Activated T-cell treated with anti-CD3 and anti-CD28 coated beads, Interleukin-2, amount 50 U/mL, for 24 hours (primary cell): ENCODE measurements at places on chromosomes 12 and 14.

- no peak for DNase-seq
Measured at GRCh38 chr14:59177262-59177661, 11.2 kb upstream of the DAAM1 start.

- DNase-seq = no peak
Measured at GRCh38 chr12:88242571-88242925, 100.4 kb downstream of the TMTC3 start.

DNA sequence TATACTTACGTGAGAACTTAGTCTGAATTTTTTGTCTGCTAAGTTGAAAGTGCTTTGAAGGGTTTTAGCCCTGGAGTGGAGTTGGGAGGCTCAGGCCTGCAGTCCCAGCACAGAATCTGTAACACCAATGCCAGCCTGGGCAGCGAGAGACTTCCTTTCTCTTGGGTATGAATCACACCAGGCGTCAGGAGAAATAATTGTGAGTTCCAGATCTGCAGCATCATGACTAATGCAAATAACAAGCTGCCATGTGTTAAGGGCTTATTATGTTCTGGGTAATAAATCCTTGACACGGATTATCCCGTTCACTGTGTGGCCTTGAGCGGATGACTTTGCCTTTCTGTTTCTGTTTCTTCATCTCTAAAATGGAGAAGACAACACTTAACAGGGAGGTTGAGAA is 70.6 kb downstream of the B4GALNT3 start:
- no peak for DNase-seq

DNA sequence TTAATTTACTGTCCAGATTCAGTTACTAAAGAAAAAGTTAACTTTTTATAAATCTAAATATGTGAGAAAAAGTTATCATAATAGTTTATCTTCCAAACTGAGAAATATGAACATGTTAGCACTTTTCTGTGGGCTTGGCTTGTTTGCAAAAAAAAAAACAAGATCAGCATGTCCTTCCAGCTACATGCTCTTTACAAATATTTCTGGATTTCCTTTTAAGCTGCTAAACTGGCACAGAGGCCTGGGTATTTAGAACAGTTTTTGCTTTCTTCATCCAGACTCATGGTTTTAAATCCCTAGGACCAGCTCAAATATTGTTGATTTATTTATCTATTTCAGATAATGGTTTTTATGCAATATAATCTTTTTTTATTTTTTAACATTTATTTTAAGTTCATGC is 1444.5 kb upstream of the FLRT2 start:
- DNase-seq = no peak

DNA sequence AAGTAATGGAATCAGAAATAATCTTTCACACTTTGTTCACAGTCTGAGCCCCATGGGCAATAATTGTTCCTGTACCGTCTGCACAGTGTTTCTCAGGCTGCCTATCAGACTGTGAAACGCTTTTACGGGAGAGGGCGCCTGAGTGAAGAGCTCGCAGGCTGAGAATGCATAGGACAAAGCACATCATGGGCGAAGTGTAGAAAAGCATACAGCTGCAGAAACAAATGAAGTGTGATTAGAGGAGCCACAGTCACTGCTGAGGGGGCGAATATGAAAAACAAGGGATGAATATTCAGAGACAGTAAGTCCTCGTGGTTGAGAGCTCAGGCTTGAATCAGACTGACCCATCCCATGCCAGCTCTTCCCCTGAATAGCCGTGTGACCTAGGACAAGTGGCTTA is 438.4 kb upstream of the DCN start:
- DNase-seq = no peak
